ENCODE measurements at places on chromosomes 2 and 18.

DNA sequence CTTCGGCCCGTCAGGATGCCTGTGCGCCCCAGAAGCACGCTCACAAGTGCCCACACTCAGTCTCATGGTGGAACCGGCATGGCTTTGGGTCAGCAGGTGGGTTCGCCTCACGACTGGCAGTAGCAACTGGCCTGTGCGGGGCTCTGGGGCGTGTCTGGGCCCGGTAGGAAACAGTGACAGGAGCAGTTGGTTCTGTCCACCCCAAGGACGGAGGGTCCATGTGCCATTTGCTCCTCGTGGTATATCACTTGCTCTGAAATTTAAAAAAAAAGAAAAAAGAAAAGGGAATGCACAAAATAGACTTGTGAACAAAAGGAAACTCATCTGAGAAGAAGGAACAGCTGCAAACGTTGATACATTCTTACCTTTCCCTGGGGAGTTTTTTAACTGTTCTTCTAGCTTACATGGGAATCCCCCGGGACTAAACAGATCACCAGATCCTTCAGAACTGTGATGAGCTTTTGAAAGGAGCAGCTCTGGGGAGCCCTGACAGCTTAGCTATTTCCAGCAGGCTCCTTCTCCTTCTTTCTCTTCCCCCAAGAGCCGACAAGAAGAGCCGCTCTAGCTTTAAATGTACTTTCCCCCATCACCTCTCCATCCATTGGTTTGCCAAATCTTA lies 42.8 kb downstream of the TRAPPC12 start:
- DNase-seq: no peak

GRCh38 chr2:9657083-9657482 lies 26.3 kb upstream of the YWHAQ start:
- no peak for DNase-seq

- no peak for DNase-seq
Observed at GRCh38 chr2:133579274-133579673, 11.0 kb upstream of the NCKAP5 start.

DNA sequence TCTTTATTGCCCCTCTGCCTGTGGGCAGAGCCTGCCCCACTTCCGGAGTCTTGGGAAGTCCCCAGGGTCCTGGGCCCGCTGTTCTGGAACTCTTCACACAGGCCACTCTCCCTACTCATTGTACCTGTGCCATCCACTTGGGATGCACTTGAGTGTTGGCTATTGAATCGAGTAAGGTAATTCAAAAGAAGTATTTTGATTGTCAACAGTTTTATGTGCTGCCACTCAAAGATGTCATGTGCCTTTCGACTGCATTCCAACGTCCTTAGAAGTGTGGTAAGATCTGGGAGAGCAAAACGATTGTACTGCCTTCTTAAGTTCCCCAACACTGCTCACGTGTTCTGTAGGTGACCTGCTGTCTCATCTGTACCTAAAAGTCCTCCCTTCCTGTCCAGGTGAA lies 77.0 kb upstream of the SMIM21 start:
- no peak for DNase-seq

GRCh38 chr2:12767541-12767940 lies 50.8 kb downstream of the TRIB2 start:
- no peak for DNase-seq

GRCh38 chr2:207133458-207133819 lies 32.3 kb downstream of the KLF7 start:
- DNase-seq: no peak

DNA sequence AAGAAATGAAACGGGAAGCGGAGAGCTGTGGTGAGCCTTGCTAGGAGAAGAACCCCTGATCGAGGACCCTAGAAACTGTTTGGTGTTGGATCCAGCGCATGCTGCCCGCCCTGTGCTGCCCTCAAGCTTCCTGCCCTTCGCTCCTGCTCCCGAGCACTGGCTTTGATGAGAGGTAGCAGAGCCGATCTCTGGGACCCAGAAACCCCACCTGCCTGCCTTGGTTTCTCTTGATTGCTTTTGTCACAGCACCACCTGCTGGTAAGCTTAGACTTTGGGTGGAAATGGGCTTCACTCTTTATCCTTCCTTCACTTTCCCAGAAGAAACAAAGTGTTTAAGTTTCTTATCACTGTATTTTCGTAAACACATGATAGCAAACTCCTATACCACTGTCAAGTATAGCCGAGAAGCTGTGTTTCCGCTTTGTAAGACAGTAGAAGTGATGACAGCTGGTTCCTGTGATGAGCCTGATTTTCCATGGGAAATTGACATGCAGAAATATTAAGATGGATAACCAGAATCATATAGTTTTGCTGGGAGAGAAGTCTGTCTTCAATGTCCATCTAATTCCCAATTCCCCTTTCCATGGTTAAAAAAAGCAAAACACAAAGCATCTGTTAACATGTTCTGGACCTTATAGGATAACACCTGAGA lies 267.4 kb downstream of the PHLPP1 start:
- no peak for DNase-seq

DNA sequence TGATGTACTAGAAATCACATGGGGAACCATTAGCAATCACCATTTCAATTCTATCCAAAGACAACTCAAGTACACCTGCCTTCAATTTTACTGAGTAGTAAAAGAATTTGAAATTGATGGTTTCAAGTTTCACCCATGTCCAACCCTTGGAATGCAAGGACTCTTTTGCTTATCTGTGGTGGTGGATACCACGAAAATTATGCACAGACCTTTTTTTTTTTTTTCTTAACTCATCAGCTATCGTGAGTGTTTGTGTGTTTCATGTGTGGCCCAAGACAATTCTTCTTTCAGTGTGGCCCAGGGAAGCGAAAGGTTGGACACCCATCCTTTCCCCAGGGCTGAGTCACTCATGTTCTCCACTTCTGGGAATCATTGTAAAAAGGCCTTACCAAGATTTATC lies 23.1 kb downstream of the ID2 start:
- no peak for DNase-seq

DNA sequence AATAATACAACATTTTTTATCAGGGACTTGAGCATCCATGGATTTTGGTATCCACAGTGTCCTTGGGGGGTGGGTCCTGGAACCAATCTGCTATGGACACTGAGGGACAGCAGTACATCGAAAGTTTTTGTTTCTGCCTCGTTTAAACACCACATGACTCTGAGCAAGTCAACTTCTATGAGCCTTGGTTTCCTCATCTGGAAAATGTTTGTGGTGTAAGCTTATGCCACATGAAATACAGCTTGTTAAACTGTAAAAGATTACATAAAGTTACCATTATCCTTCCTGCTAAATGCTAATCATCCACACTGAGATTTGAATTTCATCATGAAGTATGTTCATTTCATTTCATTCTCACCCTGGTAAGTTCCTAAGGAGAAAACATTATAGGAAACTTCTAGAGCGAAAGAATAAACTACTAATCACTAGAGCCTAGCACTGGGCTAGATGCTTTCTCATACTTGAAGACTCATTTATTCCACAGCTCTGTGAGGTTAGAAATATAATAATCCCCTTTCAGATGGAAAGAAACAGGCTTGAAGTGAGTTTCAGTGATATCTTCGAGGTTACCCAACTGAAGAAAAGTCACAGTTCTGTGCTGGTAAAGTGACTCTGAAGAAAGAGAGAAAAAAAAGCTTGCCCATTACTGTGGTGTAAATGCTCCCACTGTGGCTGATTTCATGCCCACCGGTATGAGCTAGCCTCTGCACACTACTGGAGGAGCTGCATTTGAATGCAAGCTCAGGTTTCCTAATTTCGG lies 29.2 kb downstream of the MCFD2 start:
- DNase-seq: no peak

DNA sequence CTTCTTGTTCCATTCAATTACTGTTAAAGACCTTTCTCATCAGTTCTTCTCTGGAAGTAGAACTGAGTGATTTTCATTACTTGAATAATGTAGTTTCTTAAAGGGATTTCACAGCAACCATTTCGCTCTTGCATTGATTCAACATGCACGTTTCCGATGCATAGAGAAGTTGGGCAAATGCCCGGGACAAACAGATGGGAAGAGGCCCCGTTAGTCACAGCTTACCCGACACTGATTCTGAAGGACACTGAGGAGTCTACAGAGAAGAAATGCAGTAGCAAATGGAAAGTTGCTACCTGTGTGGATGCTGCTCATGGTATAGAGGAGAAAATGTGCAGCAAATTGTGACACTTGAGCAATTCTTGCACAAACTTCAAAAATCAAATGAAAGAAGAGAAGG lies 32.3 kb upstream of the GCG start:
- no peak for DNase-seq

- DNase-seq: no peak
Observed at GRCh38 chr2:88108796-88109195, 19.1 kb downstream of the FABP1 start.

DNA sequence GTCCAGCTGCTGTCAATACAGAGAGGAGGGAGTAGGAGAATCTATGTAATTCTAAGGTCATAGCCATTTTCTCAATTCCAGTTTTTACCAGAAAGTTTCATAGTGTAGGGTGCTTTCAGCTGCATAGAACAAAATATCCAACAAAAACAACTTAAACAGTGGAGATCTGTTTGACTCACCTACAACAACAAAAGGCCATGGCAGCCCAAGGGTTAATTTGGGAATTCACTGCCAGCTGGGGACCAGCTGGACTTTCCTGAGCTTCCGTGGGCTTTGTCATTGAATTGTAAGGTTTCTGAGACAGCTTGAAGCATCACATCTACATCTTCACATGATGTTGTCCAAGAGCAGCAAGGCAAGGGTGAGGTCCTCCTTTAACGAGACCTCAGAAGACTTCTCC lies 512.7 kb downstream of the IRS1 start:
- no peak for DNase-seq

- no peak for DNase-seq
Observed at GRCh38 chr2:18934886-18935285, 345.5 kb upstream of the NT5C1B start.

DNA sequence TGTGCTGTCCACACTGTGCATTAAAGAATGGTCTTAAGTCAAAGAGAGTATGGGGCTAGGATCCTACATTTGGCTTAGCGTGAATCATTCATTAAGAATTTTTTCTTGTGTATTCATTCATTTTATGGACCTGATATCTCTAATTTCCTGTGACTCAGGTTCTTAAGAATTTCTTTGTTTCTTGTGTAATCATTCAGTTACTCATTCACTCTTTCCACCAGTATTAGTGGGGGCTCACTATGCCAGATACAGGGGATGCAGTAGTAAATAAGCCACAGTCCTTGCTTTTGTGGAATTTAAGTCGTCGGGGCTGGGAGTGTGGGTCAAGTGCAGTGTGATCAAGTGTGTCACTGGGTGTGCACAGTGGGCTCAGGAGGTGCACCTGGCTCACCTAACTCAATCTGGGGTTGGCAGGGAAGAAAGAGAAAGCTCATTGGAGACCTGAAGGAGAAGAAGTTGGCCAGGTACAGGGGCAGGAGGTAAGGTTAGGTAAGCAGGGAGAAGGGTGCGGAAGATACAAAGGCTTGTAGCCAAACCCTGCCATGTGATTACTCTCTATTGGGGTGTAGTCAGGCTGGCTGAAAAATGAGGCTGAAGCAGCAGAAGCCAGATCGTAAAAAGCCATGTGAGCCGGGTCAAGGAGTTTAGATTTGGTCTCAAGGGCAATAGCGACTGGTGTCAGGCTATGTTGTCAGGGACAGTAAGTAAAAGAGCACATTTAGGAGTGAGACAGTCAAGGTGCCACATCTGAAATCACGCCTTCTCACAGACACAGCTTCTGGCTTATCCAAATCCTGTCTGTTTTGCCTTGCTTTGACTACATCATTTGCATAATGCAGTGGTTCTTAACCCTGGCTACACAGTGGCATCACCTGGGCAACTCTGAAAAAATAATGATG lies 67.2 kb downstream of the KCTD1 start:
- no peak for DNase-seq

GRCh38 chr2:177893880-177894279 lies 178.7 kb downstream of the PDE11A start:
- no peak for DNase-seq

GRCh38 chr2:224086226-224086914 lies 47.3 kb upstream of the SERPINE2 start:
- DNase-seq: no peak

DNA sequence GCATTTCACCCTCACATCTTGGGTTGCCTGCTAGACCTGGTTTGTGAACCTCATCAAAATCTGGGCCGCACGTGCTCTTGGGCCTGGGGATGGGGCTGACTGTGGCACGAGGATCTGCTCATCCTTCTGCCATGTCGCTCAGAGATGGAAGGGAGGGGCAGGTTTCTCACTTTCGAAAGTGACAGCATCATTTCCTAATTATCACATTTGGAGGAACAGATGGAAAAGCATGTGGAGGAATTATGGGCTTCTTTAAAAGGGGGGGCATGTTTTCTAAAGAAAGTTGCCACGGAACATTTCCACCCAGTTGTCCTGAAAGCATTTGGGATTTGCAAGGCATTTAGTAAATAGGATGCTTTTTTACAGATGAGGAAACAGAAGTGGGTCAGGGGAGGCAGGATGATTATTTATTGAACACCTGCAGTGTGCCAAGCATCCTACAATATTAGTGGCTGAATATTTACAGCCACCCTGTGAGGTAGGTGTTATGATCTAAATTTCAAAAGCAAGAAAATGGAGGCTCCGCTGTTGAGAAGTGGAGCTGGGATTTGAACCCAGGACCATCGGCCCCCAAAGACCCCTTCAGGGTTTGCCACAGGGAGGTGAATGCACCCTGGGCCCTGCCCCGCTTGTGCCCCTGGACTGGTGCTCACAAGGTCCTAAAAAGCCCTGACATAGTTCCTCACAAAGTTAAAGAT lies 104.2 kb upstream of the MYCN start:
- DNase-seq: no peak

DNA sequence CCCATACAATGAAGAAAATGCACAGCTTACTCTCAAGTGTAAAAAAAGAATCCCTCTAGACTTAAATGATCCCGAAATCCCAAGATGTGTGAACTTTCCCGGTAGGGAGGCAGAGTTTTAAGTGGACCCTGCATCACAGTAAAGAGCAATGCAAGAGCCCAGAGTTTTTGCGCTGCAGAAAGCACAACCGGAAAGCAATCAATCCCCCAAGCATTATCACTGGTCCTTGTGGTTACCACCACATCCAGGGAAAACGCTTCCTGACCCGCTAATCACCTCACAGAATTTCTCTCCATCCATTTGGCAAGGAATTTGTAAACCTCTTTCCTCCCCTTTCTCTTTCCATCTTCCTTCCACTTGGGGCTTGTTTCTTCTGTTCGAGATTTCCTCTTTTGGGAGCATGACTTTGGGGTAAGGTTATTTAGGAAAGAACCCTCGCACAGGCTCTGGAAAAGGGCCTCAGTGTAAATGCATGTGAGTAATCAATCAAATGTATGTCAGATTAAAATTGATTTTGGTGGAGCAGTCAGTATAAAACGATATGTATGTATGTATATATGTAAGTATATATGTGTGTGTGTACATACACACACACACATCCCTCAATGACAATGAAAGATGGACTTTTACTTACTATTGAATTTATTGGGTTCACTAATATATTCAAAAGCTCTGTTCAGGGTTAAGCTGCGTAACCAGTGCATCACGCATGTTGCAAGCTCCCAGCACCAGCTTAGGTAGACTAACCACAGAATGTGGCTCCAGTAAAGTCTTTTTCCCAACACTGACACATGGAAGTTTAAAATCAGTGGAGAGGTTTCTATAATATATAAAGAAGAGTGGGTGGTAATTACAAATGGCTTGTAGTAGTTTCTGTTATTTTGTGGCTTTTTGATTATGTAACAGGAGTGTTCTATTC lies 1.6 kb downstream of the PLCL1 start:
- no peak for DNase-seq
